Activated CD4-positive, alpha-beta T cell treated with anti-CD3 and anti-CD28 coated beads for 36 hours (primary cell): ENCODE measurements at places on chromosomes 7 and 10. TPM values are rescaled to one million over a fixed set of nuclear protein-coding genes. Genes with fewer than 3 reads are reported as not detected.

- no peak for DNase-seq
Measured at GRCh38 chr10:86155054-86155921, 211.3 kb downstream of the GRID1 start.

DNA sequence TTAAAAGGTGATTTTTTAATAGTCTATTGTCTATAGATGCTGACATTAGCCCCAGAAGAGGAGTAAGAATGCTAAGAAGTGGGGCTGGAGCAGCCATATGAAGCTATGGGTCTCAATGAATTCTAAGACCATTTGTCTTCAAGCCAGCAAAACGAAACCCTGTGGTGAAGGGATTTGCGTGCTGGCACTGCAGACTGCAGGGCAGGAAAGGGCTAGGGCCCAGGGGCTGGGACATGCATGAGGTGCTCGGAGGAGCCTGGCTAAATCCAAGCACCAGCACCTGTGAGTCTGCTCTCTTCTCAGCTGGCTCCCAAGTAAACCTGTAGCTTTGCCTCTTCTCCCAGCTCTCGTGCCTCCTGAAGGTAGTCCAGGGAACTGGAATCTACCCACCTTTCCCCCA lies 1.3 kb upstream of the NDST2 start:
- DNase-seq: no peak

DNA sequence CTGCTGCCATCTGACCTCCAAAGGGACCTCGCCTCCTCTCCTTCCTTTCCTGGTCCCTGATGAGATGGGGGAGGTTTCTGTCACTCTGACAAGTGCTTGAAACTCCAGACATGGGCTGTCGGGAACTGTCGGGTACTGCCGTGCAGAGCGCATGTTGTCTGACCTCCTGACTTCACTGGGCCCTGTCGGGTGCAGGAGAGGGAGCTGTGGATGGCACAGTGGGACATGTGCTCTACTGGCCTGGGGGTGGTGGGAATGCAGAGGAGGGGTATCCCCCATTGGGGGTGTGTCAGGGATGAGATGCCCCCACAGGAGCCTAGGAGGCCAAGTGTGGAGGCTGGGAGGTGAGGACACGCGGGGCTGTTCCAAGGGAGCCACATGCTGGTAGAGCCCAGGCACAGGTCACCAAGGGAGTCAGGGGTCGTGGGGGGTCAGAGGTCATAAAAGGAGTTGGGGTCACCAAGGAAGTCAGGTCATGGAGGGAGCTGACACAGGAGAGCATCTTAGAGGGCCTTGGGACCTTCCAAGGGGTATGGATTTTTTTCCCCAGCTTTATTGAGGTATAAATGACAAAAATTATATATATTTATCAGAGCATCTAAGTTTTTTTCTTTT lies 30.9 kb downstream of the TMEM120A start:
- no peak for DNase-seq

The C10orf105 gene
- total RNA-seq: 0.40 TPM

The LHFPL3 gene
- total RNA-seq: not detected

The ASCC1 gene
- total RNA-seq: 67.8 TPM

- no peak for DNase-seq
Measured at GRCh38 chr7:79761876-79762429, 308.5 kb upstream of the MAGI2 start.

The SEC31B gene
- total RNA-seq: 36.7 TPM
